ENCODE measurements at places on chromosomes 1 and 21.

- DNase-seq, result no peak
Measured at GRCh38 chr1:221141606-221142285, 262.5 kb downstream of the HLX start.

DNA sequence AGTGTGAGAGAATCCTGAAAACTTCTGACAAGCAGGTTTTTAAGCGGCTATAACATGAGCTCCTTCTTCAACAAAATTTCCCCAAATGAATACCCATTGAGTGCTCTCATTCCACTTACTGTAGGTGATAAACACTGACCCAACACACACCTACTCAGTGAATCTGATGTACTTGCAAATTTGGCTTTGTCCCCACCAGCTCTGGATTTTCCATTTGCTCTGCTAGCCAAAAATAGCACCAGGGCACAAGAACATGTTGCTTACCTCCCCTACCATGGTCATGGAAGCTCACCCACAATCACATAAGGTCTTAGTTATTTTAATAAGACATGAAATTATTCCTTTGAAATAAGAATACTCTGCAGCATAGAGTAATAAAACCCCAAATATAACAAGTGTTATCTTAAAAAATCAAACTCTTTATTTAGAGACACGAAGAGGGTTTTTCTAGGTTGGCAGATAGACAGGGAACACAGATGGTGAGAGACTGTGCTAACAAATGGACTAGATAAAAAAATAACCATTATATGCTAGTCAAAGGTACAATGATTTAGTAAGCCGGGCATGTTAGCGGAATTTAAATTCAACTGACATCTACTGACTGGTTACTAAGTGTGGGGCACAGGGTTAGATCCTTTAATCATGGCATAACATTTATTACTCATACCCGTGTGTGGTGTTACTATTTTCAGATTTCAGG lies 291.9 kb downstream of the KCNH1 start:
- DNase-seq, result no peak

DNA sequence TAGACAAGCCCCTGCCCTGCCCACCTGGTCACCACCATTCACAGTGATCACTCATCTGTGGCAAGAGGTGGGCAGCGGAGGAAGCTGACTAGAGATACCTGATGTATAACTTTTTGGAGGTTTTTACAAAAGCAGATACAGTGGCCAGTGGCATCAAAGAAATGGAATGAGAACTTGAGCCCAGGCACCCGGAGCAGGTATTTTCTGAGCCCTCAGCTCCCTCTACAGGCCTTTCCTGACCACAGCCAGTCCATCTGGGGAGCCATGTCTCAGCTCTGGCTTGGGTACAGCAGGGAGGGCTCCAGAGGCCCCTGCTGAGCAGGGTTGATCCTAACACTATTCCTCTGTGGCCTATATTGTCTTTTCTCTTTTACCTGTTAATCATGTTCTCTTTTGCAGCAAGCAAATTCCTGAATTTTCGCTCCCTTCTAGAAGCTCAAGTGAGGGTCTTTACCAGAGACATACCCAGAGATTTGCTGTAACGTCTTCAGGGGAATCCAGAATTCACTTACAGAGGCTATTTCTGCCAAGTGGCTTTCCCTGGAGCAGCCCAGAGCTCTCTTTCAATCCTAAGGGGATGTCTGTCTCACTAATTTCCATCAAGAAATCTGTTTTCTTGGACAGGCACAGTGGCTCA lies 27.3 kb downstream of the GPR157 start:
- DNase-seq, result peak; percentile 52

DNA sequence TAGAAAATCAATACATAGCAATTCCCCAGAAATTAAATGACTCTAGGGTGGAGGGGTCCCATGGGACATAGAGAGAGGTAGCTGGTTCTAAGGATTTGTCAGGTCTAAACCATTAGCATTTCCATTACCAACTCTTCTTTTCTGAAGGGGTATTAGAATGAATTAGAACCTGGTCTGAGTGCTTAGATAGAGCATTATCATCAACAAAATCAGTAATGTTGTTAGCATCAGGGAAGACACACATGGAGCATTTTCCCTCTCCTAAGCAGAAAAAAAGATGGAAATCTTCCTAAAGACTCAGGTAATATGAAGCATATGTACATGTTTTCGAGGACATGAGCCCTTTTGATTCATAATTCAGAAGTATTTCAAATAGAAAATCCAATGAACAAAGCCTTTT lies 984.4 kb upstream of the NCAM2 start:
- no peak for DNase-seq

GRCh38 chr1:220902916-220903315 lies 23.7 kb downstream of the HLX start:
- DNase-seq, result no peak
